ENCODE measurements at places on chromosomes 5 and 9.
A peak's percentile ranks its signal among the peaks of the same experiment; 100 is the strongest.

DNA sequence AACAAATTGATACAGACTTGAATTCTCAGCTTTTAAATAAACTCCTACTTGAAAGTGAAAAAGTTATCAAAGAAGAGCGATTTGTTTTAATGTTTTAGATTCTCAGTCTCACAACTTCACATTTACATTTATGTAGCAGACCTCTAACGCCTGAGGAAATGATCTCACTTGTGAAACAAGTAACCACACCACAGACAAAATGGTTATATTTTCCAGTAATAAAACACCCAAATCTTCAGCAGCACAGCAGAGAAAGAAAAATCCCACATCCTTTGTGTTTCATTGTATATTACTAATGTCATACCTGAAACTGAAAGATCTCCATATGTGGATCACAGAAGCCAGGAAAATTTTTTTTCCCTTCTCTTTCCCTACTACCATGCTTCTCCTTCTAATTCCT, 29.8 kb upstream of the GZMA start:
- no peak for DNase-seq

DNA sequence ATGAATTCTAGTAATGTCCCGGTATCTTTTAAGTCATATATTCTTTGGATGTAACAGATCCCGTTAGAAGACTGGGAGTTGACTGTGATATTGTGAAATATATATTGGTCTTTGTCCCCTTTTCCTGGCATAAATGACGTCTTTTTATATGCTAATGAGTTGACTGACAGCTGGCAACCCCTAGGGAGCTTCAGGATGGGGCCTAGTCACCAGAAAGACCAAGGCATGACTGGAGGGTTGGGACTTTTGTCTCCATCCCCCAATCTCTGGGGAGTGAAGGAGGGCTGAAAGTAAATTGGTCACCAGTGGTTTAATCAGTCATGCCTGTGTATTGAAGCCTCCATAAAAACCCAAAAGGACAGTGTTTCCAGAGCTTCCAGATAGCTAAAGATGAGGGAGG, 241.6 kb downstream of the PJA2 start:
- no peak for DNase-seq

- DNase-seq = no peak
Observed at GRCh38 chr9:36959681-36960574, 74.1 kb downstream of the PAX5 start.

DNA sequence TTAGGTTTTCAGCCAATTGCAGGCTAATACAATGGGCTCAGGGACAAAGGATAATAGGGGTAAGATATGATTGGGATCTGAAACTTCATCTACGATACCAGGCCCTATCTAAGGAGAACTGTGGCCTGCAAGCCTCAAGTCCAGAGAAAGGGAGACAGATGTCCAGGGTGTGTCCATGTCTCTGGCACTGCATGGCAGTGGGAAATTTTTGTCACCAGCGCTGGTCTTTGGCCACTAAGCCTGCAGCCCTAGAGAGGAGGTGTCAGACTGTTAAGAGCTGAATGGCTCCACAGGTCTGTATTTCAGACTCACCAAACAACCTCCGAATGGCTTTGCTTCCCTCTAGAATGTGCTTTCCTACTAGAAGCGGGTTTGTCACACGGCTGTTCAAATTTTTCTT, 6.6 kb upstream of the CNOT6 start:
- no peak for DNase-seq

DNA sequence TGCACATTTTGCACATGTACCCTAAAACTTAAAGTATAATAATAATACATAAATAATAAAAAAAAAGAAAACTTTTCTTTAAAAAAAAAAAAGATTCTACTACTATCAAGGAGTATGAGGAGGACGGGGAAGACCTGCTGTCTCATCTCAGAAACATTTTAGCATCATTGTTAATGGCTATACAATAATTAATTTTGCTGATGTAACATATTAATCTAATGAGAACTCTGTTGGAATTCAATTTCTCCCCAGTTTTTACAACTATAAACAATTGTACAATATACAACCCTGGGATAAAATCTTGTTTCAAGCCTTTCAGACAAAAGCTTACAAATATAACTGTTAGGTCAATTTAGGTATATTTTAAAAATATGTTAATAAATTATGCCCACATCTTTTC, 139.0 kb upstream of the GRIN3A start:
- DNase-seq = no peak

DNA sequence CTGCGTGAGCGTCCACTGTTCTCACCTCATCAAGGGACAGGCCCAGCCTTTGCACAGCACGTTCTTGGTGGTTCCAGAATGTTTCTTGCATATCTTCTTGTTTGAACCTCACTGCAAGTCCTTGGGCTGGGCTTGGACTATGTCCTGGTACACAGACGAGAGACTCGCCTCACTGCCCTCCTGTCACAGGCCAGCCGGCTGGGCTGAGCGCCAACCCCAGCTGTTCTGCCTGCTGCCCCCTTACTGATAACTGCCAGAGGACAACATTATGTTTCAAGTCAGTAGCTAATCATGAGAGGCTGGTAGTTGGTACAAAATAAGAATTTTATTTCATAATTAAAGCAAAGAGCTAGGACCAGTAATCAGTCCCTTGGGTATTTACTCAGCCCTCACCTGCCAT, 52.8 kb upstream of the LRRTM2 start:
- DNase-seq = no peak

- DNase-seq = peak; percentile 80
Observed at GRCh38 chr5:178204935-178205748, 809 bp downstream of the HNRNPAB start.

- DNase-seq = no peak
Observed at GRCh38 chr9:16519001-16519400, 351.5 kb downstream of the BNC2 start.

GRCh38 chr9:76720245-76720644, 44.0 kb upstream of the PCA3 start:
- peak; percentile 30 for DNase-seq

GRCh38 chr9:72048850-72049249, 11.6 kb downstream of the C9orf57 start:
- DNase-seq = no peak

- no peak for DNase-seq
Observed at GRCh38 chr5:83222906-83223305, 145.6 kb downstream of the XRCC4 start.

- no peak for DNase-seq
Observed at GRCh38 chr9:91908293-91908623, 41.8 kb downstream of the ROR2 start.

DNA sequence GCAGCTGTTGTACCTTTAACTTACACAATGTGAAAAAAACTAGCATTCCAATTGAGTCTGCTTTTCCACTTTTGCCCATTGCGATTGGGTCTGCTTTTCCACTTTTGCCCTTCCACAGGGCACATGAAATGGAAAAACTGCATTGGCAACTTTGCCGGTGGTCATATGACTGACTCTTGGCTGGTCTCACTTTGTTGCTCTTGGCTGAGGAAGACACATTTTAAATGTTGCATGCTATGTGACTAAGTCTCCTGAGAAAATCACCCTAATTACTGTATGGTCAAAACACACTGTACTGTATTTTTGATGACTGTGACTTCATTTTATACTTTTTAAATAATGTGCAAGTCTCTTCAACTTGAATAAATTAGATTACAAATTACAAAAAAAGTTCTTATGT, 1.6 kb upstream of the OXCT1 start:
- DNase-seq = no peak

- no peak for DNase-seq
Observed at GRCh38 chr5:21685522-21685921, 1167.6 kb downstream of the CDH12 start.

DNA sequence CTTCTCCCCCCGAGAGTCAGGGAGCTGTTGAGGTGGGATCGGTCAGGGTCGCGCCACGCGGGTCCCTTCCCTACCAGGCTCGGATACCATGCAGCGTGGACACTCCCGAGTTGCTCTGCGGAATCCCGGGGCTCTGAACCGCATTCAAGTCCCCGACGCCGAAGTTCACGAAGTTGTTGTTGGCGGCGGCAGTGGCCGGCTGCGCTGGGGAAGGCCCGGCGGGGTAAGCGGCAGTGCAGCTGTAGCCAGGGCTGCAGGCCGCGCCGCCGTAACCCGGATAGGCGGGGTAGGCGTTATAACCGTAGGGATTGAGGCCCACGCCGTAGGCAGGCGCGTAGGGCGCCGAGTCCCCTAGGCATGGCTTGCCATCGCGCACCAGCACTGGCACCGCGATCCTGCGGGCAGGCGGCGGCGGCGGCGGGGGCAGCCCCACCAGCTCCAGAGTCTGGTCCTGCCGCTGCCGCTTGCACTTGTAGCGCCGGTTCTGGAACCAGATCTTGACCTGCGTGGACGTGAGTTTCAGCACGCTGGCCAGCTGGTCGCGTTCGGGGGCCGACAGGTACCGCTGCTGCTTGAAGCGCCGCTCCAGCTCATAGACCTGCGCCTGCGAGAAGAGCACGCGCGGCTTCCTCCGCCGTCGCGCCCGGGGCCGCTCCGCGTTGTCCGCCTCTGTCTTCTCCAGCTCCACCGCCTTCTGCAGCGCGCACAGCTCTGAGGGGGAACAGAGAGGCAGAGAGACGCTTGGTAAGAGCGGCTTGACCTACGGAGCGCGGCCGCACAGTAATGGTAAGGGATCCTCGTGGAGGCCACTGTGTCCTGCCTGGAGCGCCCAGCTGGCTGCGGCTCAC, 2.3 kb downstream of the NKX2-5 start:
- no peak for DNase-seq

- DNase-seq = peak; percentile 55
Observed at GRCh38 chr5:139690064-139690802, 42.1 kb downstream of the CXXC5 start.

GRCh38 chr9:38311382-38312270, 80.9 kb upstream of the ALDH1B1 start:
- DNase-seq = no peak

DNA sequence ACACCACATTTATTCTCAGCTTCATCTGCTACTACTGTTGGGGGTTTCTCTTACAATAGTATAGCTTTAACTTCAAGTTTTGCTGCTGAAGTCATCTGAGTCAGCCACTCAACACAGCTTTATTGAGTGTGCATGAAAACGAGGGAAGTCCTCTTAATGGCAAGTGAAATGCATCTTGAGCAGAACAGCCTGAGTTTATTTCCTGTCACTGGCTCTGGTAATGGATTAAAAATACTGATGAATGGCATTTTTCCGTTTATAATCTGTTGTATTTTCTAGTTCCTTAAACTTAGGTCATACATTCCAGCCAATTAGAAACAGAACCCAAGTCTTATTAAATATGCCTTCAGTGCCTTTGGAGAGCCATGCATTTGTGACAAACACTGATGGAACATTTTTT, 238.6 kb downstream of the SLF1 start:
- DNase-seq = no peak

- no peak for DNase-seq
Observed at GRCh38 chr5:166795756-166796155, 1495.7 kb upstream of the WWC1 start.

GRCh38 chr9:126001581-126002225, 254.5 kb downstream of the PBX3 start:
- no peak for DNase-seq

DNA sequence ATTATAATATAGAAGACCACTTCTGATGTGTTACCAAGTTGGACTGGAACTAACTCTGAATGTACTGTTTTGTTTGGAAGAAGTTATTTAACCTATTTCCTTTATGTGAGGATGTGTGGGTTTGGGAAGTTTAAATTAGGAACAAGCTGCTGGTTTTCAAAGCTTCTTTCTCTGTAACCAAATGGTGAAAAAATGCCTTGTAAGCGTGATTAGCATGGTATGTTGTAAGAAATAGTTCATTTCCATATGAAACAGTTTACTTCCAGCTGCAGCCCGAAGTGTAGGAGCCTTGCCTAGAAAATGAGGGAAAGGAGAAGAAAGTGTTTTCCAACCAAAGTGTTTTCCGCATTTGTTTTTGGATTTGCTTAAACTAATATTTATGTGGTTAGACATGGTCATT, 36.0 kb downstream of the TTC1 start:
- peak; percentile 50 for DNase-seq

DNA sequence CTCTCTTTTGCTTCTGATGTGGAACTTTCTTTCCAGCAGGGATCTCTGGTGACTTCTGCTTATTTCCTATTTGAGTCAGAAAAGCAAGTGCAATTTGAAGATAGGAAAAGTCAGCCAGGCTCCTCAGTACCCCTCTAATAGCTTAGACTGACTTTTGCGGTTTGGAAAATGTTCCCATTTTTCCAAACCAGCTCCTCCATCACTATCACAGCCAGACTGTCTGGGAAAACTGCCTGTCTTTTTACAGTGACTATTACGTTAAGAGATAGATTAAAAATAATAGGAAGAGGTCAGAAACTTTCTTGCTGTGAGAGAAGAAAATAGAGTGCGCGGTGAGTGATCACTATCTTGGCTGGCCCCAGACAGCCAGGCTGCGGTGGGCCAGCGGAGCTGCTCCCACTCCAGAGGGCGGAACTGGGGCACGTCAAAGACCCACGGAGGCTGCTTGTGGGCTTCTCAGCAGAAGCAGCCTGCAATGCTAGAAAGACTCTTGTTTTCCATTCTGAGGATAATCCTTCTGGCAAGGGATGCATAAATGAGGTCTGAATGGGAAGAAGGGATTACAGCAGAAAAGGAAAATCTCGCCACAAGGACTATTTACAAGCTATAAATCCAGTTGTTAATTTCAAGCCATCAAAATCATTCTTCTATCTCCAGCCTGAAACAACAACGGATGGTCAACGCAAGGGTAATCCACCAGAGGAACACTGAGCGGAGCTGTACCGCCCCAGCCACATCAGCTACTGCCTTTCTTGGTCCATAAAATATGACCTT, 151.0 kb upstream of the MSX2 start:
- DNase-seq = no peak

DNA sequence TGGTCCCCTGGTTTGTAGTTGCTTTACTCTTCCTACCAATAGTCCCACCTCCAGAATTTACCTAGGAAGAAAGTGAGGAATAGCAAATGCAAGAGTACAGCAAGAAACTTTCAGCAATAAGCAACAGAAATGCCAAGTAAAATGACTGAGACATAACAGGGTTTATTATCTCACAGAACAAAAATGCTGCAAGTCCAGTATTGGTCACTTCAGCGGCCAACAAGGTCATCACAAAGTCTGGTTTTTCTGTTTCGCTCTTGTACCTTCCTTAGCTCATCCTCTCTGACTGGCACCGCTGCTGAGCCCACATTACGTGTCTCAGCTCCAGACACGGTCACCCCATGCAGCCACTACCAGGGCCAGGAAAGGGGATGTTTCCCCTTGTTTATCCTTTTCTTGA, 82.7 kb downstream of the RFK start:
- no peak for DNase-seq

DNA sequence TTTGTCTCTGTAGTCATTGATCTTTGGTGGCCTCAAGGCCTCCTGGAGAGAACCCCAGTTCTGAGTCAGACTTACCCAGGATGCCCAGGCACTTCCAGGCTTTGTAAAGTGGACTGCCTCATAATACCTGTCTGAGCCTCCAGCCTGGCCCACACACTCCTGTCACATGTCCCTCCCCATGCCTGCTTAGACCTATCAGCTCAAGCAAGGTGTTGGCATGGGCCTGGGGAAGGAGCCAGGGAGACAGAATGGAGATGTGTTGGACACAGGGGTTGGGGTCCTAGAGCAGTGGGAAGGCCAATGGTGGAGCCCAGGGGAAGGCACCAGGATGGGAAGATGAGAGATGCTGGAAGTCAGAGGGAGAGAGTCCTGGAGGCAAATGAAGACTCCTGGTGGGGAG, 136.2 kb downstream of the CFAP90 start:
- DNase-seq = no peak

Measured in inflammatory macrophage treated with lipopolysaccharide for 4 hours (primary cell).